ENCODE measurements at places on chromosomes 6 and 20.
A peak's percentile ranks its signal among the peaks of the same experiment; 100 is the strongest.

DNA sequence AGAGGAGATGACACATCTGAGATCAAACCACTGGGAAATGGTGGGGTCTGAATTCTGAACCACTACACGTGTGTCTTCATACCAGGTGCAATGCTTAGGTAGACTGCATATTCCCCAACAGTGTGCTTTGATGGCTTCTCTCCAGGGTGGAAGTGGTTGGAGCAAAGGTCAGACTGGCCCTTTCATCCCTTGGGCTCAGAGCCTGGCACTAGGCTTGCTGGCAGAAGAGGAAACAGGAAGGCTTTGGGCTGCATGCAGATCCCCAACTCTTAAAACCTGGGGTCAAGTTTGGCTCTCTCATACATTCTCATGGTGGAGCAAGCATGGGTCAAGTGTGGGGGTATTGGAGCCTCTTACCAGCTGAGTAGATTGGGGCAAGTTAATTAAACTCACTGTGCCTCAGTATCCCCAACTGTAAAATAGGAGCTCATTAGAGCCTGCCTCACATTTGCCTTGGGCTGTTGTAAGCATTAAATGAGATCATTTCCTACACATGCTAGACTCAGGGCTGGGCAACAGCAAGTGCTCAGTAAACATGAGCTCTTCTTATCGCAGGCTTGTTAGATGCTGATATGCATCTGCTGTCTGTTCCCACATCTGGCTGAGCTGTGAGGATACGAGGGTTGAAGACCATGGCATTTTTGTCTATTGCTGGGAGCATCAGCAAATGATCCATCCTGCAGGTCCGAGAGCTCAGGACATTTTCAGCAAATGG lies 51.6 kb upstream of the FAM83D start:
- no peak for DNase-seq

GRCh38 chr20:58906894-58907293 lies 54.4 kb downstream of the GNAS start:
- no peak for DNase-seq

GRCh38 chr20:19435316-19435715 lies 222.9 kb downstream of the SLC24A3 start:
- DNase-seq: no peak

GRCh38 chr6:84218091-84218490 lies 9.4 kb downstream of the CEP162 start:
- DNase-seq: no peak

DNA sequence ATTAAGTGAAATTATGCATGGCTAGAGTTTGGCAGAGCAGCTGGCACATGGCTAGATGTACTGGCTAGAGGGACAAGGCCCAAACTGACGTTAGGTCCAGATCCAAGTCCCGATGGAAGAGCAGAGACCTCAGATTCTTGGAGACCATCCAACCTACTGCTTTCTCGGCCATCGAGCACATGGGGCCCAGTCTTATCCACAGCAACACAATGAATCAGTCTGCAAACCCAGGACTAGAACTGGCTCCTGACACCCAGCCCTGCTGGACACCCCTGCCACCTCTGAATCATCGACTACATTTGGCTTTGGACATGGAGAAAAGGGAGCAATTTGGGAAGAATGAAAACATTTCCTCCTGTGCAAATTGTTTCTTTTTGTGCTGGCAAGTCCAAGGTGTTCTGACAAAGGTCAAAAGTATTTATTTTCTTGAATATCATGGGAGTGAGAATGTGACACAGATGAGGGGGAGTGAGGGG lies 23.9 kb upstream of the YWHAB start:
- DNase-seq: no peak

DNA sequence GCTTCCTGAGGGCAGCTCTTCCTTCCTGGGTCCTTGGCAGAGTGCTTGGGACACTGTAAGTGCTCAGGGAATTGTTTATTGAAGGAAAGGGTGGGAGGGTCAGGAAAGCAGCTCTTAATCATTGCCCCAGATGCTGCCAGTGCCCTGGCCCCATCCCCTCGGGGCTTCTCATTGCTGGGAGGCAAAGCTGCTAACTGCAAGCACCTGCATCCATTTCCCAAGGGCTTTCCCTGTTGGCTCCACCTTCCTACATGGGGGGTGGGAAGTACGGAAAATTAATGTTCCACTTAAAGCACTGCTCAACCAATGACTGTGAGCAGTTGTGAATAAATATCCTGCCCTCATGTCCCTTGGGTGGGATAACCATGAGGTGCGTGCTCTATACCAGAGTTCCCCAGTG lies 56.4 kb downstream of the NDUFAF5 start:
- DNase-seq: no peak

GRCh38 chr6:6007366-6008088 lies 802 bp upstream of the NRN1 start:
- no peak for DNase-seq

- DNase-seq: peak; percentile 31
Measured at GRCh38 chr6:35727935-35728682, 8.7 kb upstream of the ARMC12 start.

- DNase-seq: no peak
Measured at GRCh38 chr6:117601811-117602150, 530 bp downstream of the GOPC start.

GRCh38 chr6:16723826-16724225 lies 37.4 kb downstream of the ATXN1 start:
- peak; percentile 72 for DNase-seq

DNA sequence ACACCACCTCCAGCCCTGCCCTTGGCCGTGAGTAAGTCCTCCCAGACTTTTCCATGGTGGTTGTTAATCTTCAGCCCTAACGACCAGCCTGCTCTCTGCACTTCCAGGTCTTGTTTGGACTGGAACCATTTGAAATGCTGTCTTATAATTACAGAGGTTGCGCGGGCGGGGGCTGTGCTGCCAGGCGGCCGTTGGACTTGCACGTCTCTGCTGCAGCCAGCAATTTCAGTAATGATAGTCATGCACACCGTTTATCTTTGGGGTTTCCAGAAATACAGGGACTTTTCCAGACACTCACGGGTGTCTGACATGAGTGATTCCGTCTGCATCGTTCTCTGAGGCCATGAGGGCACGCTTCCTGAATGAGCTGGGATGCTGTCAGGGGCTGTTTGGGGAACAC lies 118.2 kb downstream of the BMP7 start:
- DNase-seq: no peak

DNA sequence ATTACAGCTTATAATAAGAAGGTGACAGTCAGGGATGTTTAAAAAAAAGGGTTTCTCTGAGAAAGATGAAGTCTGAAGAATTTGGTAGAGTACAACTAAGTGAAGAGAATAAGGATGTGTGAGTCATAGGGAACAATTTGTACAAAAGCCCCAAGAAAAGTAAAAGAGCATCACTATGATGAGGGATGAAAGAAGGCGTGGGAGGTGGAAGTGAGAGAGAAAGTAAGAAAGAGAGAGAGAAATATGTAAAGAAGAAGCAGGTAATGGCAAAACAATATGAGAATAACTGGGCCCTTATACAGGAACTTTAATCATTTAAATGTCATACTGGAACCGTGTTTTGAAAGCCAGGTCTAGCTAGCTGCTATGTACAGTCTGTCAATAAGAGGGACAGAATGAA lies 179.4 kb downstream of the ASCC3 start:
- DNase-seq: no peak

- DNase-seq: no peak
Measured at GRCh38 chr6:24933266-24933665, 2.5 kb downstream of the RIPOR2 start.

GRCh38 chr6:31525932-31526591 lies 2.7 kb upstream of the MCCD1 start:
- peak; percentile 50 for DNase-seq

GRCh38 chr6:14274546-14275492 lies 157.2 kb downstream of the CD83 start:
- DNase-seq: no peak

GRCh38 chr6:73513496-73513854 lies 7.4 kb downstream of the EEF1A1 start:
- DNase-seq: no peak

DNA sequence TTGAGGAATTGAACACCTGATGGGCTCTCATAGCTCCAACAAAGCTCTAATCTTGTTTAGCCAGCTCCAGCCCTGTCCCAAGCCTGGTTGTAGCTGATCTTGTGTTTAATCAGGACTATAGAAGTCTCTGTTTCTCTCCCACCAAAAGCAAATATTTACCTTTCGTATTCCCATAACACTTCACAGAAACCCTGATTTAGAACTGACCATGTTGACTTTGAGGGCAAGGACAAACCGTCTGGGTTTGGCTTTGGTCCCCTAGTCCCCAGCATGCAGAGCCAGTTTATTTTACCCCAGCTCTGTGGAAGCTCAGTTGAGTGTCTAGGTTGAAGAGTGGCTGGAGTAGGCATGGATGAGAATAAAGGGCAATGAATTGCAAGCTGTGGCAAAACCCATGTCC lies 18.0 kb upstream of the SIM1 start:
- no peak for DNase-seq

DNA sequence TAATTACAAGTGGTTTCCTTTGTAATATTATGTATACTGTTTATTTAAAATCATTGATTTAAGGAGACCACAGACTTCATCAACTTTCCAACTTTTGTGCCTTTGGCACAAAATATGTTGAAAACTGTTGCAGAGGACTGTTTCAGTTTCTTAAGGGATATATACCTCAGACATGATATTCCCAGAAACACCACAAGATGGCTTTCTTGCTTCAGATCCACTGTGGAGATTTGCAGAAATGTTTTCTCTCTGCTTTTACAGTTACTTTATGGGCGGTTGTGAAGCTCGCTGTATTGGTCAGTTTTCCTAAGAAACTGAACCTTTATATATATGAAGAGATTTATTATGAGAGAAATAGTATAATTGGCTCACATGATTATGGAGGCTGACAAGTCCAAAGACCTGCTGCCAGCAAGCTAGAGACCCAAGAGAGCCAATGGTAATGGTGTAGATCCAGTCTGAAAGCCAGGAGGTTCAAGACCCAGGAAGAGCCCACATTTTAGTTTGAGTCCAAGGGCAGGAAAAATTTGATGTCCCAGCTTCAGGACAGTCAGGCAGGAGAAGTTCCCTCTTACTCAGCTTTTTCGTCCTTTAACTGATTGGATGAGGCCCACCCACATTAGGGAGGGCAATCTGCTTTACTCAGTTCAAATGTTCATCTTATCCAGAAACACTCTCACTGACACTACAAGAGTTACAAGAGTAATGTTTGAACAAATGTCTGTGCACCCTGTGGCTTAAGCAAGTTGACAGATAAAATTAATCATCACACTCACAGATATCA lies 12.8 kb downstream of the ME1 start:
- DNase-seq: peak; percentile 12

DNA sequence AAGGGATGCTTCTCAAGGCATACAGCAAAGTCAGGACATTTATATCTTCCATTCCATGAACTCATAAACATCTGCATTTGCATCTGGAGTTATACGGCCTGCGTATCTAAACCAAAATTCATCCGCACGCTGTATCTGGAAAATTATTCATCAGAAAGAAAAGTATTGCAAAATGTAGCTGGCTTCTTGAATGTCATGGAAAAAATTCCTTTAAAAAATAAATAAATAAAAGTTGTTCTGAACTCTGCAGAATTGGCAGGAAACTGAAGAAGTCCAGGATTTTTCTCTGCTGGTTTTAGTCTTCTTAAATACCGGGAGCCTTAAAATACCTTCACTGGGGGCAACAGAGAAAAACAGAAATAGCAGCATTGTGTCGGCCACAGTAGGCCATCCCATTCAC lies 23.7 kb upstream of the FOXF2 start:
- DNase-seq: no peak

DNA sequence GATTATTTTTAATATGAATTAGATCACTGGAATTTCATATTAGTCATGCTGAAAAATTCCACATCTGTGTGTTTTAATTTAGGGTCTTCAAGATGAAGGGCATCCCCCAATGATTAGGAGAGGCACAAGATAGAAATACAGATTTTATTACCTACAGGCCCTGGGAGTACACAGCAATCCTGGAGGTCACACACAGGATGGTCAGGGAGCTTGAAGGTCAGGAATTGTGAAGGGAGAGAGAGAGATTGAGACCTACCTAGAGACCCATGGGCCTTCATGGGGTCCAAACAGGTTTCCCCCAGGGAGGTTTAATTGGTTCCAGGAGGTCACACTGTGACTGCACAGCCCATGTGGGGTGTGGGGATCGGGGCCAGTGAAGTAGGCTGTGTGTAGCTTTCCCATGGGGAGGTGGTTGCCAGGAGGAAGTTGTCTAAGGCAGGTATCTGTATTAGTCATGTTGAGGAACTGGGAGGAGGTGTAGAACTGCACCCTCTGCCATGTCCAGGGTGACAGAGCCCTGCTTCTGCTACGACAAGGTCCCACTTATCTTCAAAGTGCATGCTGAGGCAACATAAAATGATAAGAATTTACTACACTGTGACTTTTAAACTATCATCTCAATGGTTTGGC lies 18.3 kb downstream of the SNX9 start:
- DNase-seq: no peak

- DNase-seq: peak; percentile 70
Measured at GRCh38 chr6:27902335-27903314, 9.6 kb downstream of the OR2B2 start.

DNA sequence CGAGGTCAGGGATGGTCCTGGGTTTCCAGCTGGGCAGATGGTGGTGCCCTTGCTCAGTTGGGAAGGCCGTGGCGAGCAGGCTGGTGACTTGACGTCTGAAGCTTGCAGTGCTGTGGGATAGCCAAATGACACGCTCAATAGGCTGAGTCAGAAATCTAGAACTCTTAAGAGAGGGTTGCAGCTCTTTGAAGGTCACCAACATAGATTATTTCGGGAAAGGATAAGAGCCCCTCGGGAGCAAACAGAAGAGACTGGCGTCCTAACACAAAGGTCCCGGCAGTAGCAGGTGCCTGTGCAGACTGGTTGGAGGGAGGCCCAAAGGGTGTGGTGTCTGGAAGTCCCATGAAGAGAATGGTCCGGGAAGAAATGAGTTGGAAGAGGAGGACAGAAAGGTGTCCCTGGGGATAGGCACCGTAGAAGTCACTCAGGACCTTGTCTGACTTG lies 18.4 kb downstream of the PKIG start:
- DNase-seq: no peak

- DNase-seq: no peak
Measured at GRCh38 chr20:63027221-63027921, 20.6 kb upstream of the BHLHE23 start.

GRCh38 chr6:106244521-106244920 lies 81.0 kb downstream of the ATG5 start:
- no peak for DNase-seq

GRCh38 chr20:35643045-35643444 lies 21.7 kb downstream of the CPNE1 start:
- DNase-seq: no peak

GRCh38 chr20:24918579-24919566 lies 30.2 kb upstream of the CST7 start:
- no peak for DNase-seq

DNA sequence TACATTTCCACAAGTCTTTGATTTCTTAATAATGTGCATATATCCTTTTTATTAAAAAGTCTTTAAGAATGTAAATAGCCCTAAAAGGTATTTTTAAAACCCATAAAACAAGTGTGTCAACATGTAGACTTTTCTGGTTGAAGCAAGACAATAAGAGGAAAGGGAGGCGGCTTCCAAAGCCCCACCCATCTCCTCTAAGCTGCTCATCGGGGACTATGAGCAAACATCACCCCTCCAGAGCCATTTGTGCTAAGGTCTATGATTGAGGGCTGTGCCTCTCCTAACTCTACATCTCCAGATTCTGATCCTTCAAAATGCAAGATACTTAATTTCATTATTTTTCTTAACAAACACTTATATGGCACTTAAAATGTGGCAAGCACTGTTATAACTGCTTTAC lies 2.5 kb upstream of the NAA20 start:
- no peak for DNase-seq

All from SW 1271 (cell line).